MCF 10A (cell line): ENCODE measurements at places on chromosomes 11 and 22. TPM values are rescaled to one million over a fixed set of nuclear protein-coding genes. Genes with fewer than 3 reads are reported as not detected.

DNA sequence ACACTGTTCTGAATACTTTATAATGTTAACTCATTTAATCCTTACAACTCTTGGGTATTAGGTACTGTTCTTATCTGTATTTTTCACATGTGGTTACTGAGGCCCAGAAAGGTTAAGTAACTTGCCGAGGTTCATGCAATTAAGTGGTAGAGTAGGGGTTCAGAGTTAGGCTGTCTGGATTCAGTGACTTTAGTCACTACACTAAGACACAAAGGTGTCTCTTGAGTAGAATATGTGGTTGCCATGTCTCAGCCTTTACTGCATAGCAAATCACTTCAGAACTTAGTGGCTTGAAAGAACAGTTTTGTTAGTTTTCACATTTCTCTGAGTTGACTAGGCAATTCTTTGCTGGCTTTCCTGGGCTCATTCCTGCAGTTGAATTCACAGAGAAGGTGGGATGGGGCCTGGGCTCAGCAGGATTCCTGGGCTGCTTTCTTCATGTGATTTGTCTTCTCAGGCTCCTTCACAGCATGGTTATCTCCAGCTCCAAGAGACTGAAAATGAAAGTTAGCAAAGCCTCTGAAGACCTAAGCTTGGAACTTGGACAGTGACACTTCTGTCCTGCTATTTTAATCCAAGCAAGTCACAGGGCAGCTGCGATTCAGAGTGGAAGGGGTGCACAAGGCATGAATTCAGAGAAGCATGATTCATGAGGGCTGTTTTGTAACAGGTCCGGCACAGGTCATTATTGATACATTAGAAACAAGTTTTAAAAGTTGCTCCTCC, 68.3 kb downstream of the SPECC1L start:
- H3K27ac ChIP-seq = no peak overlapping the region
- H3K27me3 ChIP-seq = no peaks in the 10 kb centered on the region
- H3K4me1 ChIP-seq = no peaks in the 10 kb centered on the region
- H3K36me3 ChIP-seq = peaks cover 52% of the 10 kb centered on the region

DNA sequence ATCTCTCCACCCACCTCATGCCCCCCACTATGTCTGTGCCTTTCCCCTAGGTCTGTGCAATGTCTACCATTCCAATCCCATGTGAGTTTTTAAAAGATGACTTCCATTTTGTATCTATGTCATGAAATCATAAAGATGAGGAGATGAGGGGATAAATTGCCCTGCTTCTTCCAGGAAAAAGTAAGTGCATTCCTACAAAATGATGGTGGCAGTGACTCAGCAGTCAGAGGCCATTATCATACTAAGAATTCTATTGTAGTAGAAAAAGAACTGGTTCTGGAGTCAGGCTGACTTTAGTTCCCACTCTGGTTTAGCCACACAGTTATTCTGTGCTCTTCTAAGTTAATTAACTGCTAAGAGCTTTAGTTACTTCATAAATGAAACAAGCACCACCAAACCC, 89.6 kb upstream of the API5 start:
- H3K4me1 ChIP-seq = no peaks in the 10 kb centered on the region
- H3K27me3 ChIP-seq = no peaks in the 10 kb centered on the region
- no peaks in the 10 kb centered on the region for H3K36me3 ChIP-seq
- no peak overlapping the region for H3K4me3 ChIP-seq
- DNase-seq = no peak

- no peaks in the 10 kb centered on the region for H3K27me3 ChIP-seq
- peaks cover 5% of the 10 kb centered on the region for H3K36me3 ChIP-seq
- no peaks in the 10 kb centered on the region for H3K4me1 ChIP-seq
- H3K4me3 ChIP-seq = no peak overlapping the region
- H3K27ac ChIP-seq = no peak overlapping the region
- no peak for DNase-seq
Observed at GRCh38 chr11:81203876-81204275, 1529.8 kb downstream of the FAM181B start.

The KCNJ1 gene
- total RNA-seq = not detected in 2 replicates

The FZD4 gene
- total RNA-seq = 0.34 and 0.35 TPM in 2 replicates
